ENCODE measurements at places on chromosomes 1 and 21. TPM values are rescaled to one million over a fixed set of nuclear protein-coding genes. Genes with fewer than 3 reads are reported as not detected.

OR10K1 gene
- total RNA-seq: not detected

SPRR1B gene
- not detected for total RNA-seq

GIPC2 gene
- total RNA-seq: 1.1 TPM

CHI3L1 gene
- total RNA-seq: 78.6 TPM

AGBL4 gene
- not detected for total RNA-seq

PDE9A gene
- 10.0 TPM for total RNA-seq

SLAMF6 gene
- not detected for total RNA-seq

CYP4A22 gene
- total RNA-seq: not detected

PGLYRP3 gene
- not detected for total RNA-seq

FBXO2 gene
- total RNA-seq: not detected

LAMB3 gene
- 6.1 TPM for total RNA-seq

CCDC185 gene
- not detected for total RNA-seq

PIK3R3 gene
- 1.5 TPM for total RNA-seq

TSPEAR gene
- not detected for total RNA-seq

LCK gene
- total RNA-seq: not detected

FAM151A gene
- not detected for total RNA-seq

SYF2 gene
- total RNA-seq: 24.2 TPM

AGPAT3 gene
- 25.4 TPM for total RNA-seq

Measured in subcutaneous preadipocyte (primary cell).